Mesangial cell (primary cell): ENCODE measurements at places on chromosomes 5 and 9. TPM values are rescaled to one million over a fixed set of nuclear protein-coding genes. Genes with fewer than 3 reads are reported as not detected.

Gene RNF183
- total RNA-seq, result 0.38 TPM in 1 of 2 replicates, not detected in the other

Gene PAEP
- total RNA-seq, result not detected in 2 replicates

Gene HAPLN1
- 0.49 and 0.76 TPM in 2 replicates for total RNA-seq

Gene IL4
- not detected in 2 replicates for total RNA-seq

Gene BTNL9
- total RNA-seq, result not detected in 2 replicates

Gene WDR31
- 0.16 and 1.8 TPM in 2 replicates for total RNA-seq

Gene THBS4
- total RNA-seq, result 0.33 and 1.9 TPM in 2 replicates

Gene CTXN3
- total RNA-seq, result not detected in 2 replicates

Gene SPINK4
- total RNA-seq, result not detected in 2 replicates
